Stimulated activated CD4-positive, alpha-beta T cell treated with anti-CD3 and anti-CD28 coated beads, Interleukin-1b, Interleukin-23, amount 100 ng/mL, for 1 hour (primary cell): ENCODE measurements at places on chromosomes 2 and 18.
A peak's percentile ranks its signal among the peaks of the same experiment; 100 is the strongest.

DNA sequence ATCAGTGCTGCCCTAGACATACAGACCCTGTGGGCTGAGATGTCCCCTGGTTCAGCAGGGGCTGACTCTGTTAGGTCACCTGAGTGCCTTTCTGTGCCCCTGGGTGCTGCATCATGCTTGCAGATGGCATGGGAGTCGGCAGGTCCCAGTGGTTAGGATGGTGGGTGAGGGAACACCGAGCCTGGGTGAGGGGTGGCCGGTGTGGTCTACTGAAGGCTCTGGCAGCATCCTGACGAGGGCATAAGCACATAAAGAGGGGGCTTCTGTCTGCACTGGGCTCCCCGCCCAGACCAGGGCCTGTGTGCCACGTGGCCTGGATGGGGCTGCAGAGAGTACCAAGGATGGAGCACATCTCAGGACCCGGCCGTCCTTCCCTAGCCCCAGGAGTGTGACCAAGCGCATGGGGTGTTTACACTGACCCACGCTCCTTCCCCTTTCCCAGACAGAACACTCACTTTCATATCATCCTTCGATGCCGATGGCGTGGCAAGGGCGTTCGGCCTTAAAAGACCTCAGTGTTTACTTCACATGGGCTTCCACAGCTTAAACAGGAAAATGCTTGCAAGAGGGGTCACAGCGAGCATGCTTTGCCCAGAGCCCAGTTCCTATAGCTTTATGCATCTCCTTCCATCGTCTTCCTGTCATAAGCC, 115.1 kb downstream of the STPG4 start:
- DNase-seq: no peak

DNA sequence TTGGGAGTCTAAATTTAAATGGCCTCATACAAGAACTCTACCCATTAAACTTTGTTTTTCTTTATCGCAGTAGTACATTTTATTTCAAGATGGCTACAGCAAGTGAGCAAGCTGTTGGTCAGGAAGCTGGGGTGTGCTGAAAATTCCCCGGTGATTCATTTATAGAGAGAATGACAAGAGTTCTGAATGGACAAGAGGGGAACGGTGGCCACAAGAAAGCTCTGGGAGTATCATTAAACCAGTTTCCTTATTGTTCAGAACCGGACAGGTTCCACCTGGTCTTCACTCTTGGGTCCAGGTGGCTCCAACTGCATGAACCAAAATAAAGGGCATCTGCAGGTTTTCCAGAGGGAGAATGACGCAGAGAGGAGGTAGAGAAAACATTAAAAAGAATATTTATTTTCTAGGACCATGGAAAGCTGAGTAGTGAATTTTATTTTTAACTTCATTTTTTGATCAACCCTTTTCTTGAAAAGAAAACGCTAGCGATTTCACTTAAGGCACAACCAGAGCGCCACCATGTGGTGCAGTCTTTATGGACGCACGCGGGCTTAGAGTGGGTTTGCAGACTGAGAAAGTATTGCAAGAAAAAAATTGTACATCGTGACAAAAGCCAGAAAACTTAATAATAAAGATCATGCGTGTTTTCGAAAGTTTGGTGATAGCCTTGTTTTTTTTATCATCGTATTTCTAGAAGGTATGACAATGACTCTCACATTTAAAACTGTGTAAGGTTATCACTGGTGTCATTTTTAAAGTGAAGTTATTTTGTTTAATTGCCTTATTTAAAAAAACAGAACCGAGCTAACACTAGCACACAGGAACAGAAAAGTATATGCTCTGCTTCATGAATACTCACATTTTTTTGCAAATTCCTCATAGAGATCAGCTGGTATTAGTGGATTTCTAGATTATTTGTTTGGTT, 97.9 kb upstream of the NOL4 start:
- no peak for DNase-seq

- no peak for DNase-seq
Observed at GRCh38 chr2:28633746-28634145, 117.9 kb upstream of the PPP1CB start.

GRCh38 chr2:19772981-19773380, 128.8 kb downstream of the TTC32 start:
- DNase-seq: no peak

DNA sequence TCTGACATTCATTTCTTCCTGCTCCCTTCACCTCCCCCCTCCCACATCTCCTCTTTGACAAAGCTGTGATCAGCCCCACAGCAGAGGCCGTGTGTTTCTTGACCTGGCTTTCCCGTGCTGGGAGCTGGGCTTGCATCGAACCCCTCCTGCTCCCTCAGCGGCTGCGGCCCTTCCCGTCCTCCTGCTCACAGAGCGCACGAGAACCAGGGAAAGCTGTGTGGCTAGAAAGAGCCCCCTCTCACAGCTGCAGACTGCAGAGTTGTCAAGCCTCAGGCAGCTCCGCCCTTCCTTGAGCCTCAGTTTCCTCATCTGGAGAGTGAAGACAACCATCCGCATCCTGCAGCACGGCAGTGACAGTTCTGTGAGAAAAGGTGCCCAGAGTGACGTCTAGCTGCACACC, 65.7 kb upstream of the GLI2 start:
- DNase-seq: no peak

DNA sequence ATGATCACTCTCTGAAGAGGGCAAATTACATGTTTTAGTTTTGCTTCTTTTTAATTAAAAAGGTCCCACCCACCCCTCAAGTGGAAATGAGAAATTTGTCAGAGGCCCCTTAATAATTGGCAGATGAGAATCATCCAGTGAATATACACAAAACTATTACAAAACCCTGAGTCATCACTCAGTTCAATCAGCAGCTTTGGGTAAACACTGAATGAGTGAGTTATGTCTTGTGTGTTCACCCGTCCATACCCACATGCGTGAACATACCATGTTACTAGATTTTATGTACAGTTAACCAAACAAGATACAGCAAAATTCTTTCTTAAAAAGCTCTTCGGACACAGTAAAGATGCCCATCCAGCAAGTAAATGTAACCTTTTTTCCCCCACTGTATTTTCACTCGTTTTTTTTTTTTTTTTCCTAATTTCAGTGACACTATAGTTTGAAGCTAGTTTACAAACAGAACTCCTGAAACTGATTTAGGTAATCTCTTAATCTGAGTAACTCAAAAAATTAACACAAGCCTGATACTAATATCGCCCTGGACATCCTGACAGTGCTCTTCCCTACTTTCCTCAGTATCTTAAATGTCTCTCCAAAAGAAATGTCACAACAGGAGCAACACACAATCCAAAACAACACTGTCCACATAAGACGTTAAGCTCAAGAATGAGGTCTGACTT, 1.4 kb downstream of the PSME4 start:
- no peak for DNase-seq

GRCh38 chr2:85770369-85770768, 16.6 kb downstream of the ATOH8 start:
- no peak for DNase-seq

- DNase-seq: peak; percentile 37
Observed at GRCh38 chr2:43174368-43174916, 52.0 kb downstream of the ZFP36L2 start.

DNA sequence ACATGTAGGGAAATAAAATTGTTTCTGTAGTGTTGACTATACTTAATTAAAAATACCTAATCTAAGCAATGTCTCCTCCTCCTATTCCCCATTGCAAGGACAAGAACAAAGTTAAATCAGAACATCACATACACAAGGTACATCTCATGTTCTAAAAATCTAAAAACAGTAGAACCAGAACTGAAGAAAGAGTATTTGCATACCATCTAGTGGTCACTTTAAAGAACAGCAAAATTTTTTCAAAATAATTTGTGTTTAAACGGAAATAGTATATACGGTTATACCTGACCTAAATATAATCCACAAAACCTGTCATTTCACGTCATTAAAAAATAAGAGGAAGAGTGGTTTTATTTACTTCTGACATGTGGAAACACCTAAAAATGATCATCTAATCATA, 294.3 kb upstream of the KCNH7 start:
- DNase-seq: no peak

DNA sequence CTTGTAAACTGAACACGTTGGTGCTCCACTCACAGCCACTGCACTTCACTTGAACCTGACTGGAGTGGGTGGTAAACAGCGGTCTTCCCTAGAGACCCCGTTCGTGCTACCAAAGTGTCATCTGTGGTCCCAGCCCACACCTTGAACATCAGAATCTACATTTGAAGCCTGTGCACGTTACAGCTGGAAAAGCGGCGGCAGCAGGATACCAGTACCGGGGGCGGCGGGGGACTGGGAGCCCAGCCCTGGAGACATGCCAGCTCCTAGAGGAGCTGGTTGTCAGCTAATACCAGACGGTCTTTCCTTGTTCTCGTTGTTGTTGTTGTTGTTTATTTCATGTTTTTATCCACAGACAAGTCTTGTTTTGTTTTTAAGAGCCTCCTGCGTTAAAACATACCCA, 156.7 kb downstream of the WDSUB1 start:
- no peak for DNase-seq

DNA sequence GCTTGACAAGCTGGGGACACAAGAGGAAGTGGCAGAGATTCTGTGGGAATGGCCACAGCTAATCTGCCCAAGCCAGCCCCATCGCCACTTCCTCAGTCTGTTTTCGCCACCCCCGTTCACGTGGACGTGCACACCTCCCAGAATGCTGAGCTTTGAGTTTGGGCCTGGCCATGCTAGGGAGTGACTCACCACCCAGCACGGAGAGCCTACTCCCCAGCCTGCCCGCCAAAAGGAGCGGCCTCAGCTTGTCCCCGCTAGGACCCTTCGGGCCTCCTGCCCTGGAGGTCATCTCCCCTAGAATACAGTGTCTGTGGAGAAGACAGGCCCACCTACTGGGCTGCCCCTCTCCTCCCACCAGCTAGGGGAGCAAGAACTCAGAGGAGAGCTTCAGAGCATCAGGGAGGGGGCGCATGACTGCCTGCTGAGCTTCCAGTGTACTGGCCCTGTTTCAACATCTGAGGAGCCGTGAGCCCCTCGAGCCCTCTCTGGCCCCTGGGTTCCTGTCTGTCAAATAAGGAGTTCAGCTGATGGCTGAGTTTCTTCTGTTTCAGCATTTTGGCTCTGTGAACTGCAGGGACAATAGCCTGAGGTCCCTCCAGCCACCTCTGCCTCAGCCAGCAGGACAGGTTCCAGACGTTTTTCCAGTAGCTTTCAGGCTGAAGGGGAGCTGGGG, 5.1 kb downstream of the SLC35F6 start:
- DNase-seq: no peak

DNA sequence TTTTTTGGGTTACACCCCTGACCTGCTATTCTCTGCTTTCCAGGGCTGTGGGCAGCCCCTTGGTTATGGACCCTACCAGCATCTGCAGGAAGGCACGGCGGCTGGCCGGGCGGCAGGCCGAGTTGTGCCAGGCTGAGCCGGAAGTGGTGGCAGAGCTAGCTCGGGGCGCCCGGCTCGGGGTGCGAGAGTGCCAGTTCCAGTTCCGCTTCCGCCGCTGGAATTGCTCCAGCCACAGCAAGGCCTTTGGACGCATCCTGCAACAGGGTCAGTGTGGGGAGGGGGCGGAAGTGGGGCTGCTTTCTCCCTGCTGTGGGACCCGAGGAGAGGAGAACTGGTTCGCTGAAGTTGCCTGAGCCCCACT, 9.7 kb upstream of the WNT10A start:
- no peak for DNase-seq

DNA sequence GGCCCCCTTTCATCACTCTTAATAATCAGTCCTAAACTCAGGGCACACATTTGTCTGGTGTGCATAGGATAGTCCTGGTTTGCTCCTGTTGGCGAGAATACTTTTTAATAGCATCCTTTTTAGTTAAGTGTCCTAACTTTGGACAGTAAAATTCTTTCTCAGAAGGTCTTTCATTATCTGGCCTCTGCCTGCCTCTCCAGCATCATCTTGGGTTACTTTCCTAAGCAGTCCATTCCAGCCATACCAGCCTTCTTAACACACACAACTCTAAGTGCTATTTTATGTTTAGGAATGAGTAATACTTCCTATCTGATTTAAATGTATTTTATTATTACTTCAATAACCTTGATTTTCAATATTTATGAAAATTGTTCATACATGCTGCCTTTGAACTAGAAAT, 151.0 kb downstream of the ACOXL start:
- no peak for DNase-seq

- DNase-seq: no peak
Observed at GRCh38 chr2:239305222-239305575, 95.6 kb downstream of the HDAC4 start.

GRCh38 chr2:217413193-217413592, 553.3 kb upstream of the TNP1 start:
- DNase-seq: no peak

DNA sequence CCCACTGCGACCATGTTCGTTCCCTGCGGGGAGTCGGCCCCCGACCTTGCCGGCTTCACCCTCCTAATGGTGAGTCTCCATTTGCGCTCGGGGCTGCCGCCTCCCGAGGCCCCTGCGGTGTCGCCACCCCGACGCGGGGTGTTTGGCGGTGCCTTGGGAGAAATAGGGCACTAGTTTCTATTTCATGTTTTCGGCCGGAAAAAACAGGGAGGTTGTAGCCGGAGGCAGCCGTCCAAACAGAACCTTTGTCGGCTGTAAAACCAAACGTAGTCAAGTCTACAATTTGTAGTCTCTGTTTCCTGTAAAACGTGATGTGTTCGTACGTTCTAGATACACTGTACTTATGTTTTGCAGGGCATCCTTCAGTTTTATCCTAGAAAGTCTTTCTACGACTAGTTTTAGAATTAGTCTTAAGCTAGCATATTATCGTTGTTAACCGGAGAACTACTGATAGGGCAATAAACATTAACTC, 290 bp downstream of the PSMG2 start:
- no peak for DNase-seq

- DNase-seq: no peak
Observed at GRCh38 chr2:122863532-122863931, 1108.1 kb downstream of the TSN start.

DNA sequence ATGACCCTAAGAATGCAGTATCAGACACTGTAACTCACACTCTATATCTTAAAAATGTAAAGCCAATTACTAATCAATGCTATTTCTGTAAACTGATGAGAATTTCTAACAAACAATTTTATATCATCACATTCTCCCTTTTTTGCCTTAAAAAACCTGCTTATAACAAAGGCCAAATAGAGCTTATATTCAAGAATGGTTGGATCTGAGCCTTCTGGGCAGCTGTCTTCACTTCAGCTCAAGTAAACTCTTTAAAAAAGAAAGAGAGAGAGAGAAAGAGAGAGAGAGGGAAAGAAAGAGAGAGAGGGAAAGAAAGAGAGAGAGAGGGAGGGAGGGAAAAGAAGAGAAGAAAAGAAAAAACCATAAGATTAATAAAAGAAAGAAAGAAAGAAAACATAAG, 231.8 kb downstream of the KCNE4 start:
- no peak for DNase-seq

DNA sequence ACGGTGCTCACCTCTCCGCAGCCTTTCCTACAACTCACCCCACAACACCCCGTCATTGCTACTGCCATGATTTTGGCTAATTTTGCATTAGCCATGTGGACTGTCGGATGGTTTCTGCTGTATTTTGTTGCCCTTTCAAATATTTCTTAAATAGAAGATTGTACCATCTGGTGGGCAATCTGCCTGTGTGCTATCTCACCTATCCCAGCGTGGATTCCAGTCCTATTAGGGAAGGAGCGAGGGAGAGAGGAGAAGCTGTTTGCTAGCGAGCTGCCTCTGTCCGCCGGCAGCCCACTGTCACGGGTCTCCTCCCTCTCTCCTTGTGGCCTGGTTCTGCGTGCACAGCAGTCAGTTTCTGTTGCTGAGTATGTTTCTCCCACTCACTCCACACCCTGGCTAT, 336.2 kb downstream of the TXNL1 start:
- no peak for DNase-seq
